ENCODE measurements at places on chromosomes 6 and 20.

GRCh38 chr6:56513631-56514030, 129.1 kb downstream of the DST start:
- DNase-seq, result no peak

GRCh38 chr6:144990784-144991183, 705.6 kb downstream of the UTRN start:
- no peak for DNase-seq

DNA sequence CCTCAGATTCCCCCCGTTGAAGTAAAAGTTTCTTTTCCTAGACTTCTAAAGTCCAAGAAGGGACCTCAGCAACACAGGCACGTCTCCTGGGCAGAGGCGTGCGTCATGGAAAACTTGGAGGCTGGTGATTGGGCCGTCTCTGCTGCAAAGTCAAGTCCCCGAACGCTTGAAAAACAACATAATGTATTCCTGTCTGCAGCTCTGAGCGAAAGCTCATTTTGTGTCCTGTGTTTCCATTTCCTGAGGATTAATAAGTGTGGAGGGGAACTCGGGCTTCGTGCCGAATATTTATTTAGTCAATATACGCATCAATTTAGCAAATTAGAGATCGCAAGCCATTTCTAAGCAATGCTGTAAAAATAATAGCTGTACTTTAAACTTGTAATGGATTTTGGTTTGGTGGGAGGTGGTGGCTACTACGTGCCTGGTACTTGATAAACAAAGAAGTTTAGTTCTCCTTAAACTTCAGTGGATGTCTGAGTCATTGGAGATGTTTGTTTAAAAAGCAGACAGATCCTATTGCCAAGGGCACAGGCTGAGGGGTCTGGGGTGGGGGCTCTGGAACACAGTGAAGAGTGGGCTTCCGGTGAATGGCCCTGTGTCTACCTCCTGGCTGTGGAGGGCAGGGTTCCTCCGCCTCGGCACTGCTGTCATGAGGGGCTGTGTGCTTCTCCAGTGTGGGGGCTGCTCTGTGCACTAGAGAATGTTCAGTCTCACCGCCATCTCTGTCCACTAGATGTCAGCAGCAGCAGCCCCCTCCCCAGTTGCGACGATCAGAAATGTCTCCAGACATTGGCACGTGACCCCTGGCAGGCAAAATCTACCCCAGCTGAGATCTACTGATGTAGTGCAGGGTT, 21.8 kb downstream of the PCK1 start:
- no peak for DNase-seq

DNA sequence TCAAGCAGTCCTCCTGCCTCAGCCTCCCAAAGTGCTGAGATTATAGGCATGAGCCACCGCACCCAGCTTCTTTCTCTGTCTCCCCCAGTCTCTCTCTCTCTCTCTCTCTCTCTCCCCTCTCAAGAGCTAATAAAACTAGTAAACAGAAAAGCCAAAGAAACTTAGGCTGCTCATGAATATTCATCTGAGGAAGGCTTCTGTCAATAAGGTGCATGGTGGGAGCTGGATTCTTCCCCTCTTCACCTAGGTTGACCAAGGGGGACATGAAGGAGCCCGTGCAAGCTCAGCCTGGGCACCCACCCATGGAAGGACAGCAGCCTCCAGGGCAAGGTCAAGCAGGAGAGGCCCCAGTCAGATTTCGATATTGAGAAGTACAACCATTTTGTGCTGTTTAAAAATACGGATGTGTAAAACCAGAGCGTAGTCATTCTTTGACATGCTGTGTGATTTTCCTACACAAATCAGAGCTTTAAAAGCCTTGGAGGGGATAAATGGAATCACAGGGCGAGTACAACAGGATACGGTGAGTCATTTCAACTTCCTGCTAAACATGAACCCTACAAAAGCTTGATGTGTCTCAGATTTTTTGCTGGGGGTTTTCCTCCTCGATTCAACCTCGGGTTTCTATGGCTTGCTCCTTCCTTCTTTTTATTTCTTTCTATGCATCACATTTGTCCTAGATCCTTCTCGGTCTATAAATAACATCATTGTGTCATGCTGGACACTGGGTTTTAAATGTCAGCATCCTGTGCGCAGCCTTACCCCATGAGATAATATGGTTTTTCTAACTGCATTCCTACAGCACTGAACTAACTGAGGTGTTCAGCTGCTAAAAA, 368.9 kb upstream of the JARID2 start:
- no peak for DNase-seq

DNA sequence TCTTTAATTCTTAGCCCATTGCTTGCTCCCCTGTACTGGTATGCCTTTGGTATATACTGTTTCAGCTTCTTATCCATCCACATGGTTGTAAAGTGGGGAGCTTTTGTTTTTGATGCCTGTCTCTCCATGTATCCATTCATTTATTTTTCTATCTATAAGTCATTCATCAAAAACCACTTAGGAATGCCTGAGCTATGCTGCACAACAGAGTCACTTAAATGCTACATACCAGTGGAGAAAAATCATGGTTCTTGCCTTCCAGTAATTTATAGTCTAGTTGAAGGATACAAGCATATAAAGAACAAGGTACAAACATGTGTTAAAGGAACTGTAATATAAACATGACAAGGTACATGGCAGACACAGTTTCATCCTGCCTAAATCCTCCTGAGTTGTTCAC, 347.3 kb downstream of the NRN1 start:
- DNase-seq, result no peak

- no peak for DNase-seq
Observed at GRCh38 chr6:132190815-132191175, 210.5 kb downstream of the MOXD1 start.

GRCh38 chr6:90303039-90303438, 6.4 kb upstream of the BACH2 start:
- DNase-seq, result no peak

- DNase-seq, result no peak
Observed at GRCh38 chr6:127148511-127148910, 30.0 kb downstream of the RSPO3 start.

Data from stimulated activated CD8-positive, alpha-beta memory T cell treated with anti-CD3 and anti-CD28 coated beads, Interleukin-2, amount 100 ng/mL, for 1 hour (primary cell).